ENCODE measurements at places on chromosomes 3 and 15.

- DNase-seq = peak; percentile 85
Measured at GRCh38 chr15:63504979-63505841, 817 bp downstream of the USP3 start.

DNA sequence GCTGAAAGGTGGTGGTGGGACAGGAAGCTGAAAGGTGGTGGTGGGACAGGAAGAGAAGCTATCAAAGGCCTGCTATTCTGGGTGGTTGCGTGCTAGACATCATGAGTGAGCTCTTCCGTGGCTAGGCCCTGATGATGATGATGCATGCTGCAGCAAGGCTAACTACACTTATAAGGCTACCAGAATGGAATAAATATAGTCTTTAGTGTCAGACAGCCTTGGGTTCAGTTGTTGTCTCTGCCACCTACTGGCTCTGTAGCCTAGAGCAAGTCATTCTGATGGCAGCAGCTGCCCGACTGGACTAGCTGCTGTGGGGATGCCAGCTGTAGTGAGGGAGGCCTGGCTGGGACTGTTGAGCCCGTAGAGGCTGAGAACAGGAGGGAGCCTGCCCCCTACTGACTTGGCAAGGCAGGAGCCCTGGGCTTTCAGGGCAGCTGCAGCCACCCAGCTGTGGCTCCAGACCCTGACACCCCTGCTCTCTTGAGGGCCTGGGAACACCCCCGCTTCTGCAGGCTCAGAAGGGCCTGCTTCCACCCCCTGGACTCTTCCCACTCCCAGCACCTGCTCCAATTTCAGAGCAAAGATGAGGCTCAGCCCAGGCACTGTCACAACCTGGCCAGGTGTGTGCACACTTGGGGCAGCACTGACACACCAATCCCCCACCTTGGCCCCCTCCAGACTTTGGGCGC lies 21.4 kb upstream of the ZBED2 start:
- DNase-seq = no peak

DNA sequence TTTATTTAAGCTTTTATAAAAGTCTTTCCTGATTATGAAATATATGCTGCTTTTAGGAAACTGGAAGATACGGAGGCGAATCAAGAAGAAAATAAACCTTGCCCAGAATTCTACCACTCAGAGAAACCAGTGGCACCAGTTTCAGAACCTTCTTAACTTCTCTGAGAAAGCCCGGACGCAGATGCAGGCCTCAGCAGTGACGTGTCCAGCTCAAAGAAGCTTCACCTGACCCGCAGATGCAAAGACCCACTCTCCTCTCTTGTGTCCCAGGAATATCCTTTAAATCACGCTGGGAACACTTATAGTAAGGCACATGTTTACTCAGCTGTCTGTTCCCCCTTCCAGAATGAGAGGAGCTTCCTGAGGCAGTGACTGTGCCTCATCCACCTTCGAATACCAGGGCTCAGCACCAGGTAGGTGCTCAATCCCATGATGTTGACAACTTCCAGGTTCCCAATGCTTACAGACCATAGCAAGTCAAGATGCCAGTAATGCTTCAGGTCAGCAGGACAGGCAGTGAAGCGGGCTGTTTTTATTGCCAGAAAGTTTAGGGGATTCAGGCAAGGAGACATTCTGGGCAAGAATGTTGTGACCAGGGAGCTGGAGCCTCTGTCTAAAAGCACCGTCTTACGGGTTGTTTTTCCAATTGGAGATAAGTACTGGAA lies 39.9 kb upstream of the LDHAL6B start:
- peak; percentile 83 for DNase-seq

- no peak for DNase-seq
Measured at GRCh38 chr3:95151590-95151989, 1088.7 kb downstream of the NSUN3 start.

DNA sequence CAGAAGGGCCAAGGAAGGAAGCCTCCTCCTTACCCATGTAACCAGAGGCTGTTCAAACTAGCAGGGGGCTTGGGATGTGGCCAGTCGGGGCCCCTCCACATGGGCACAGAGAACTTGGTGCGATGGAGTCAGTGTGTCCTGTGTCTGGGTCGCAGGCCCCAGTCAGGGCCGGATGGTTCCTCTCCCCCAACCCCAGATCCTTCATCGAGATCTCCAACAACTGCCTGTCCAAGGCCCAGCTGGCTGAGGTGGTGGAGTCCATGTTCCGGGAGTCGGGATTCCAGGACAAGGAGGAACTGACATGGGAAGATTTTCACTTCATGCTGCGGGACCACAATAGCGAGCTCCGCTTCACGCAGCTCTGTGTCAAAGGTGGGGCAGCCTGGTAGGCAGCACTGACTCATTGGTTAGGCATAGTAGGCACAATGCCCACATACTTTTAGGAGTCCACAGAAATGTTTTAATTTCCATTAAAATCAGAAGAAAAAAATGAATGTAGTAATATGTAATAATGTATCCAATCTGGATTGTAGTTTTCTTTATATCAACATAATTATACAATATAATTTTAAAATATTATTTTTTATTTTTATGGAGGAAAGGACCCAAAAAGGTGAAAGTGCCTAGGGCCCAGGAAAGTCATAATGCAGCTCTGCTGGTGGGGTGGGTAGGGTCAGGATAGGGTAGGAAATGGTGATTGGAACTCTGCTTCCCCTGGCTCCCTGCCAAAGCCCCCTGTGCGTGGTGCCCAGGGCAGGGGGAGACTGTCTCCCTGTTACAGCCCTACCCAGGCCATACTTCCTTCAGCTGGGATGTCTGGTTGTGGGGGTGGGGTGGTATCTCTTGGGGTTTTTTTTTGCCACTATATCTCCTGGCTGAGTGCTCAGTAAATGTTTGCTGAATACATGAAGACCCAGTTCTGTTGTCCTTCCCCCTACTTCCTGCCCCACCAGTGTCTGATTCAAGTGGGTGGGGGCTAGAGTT lies 18.6 kb downstream of the DUOX1 start:
- no peak for DNase-seq

DNA sequence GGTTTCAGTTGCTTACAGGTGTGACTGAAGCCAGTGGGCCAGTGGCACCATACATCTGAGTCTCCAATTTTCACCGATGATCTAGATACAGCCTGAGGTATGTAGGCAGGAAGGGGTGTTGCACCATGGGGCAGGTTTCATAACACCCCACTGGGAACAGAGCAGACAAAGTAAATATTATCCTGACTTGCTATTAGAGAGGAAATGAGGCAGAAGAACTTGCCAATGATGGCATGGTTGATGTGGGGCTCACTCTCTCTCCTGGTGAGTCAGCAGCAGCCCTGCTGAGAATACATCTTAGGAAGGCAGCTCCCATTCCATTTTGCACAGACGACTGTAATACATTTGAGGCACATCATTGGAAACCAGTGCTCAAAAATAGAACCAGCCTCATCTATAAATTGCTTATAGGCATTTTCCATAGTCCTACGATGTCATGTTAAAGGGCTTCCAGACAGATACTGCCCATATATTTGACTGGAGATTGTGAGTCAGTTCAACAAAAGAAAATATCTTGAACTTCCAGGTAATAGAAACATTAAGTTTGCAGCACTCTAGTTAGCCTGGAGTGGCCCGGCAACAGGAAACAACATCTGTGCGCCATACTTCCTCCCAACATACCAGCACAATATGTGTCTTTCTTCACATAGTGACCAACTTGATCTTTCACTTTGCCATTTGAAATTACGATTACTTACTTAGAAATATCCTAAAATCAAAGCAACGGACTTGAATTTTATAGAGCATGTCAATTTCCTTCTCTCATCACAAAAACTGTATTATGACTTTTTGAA lies 175.5 kb downstream of the NECTIN3 start:
- peak; percentile 77 for DNase-seq

GRCh38 chr3:177822681-177823096 lies 625.4 kb upstream of the TBL1XR1 start:
- no peak for DNase-seq

DNA sequence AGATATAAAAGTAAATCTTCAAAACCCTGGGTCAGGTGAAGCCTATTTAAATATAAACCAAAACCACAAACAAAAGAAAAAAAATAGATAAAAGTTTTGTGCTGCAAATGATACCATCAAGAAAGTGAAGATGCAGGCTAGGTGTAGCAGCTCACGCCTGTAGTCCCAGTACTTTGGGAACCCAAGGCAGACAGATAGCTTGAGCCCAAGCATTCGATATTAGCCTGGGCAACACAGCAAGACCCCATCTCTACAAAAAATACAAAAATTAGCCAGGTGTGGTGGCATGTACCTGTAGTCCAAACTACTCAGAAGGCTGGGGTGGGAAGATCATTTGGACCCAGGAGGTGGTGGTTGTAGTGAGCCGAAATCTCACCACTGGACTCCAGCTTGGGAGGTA lies 164.8 kb downstream of the MAGI1 start:
- DNase-seq = no peak
